Fibroblast of villous mesenchyme (primary cell): ENCODE measurements at places on chromosomes 16 and 17. TPM values are rescaled to one million over a fixed set of nuclear protein-coding genes. Genes with fewer than 3 reads are reported as not detected.

The ABCC12 gene
- under 0.01 TPM in 1 of 2 replicates, not detected in the other for total RNA-seq

GRCh38 chr16:88014954-88015805, 63.9 kb downstream of the BANP start:
- no peak for DNase-seq

DNA sequence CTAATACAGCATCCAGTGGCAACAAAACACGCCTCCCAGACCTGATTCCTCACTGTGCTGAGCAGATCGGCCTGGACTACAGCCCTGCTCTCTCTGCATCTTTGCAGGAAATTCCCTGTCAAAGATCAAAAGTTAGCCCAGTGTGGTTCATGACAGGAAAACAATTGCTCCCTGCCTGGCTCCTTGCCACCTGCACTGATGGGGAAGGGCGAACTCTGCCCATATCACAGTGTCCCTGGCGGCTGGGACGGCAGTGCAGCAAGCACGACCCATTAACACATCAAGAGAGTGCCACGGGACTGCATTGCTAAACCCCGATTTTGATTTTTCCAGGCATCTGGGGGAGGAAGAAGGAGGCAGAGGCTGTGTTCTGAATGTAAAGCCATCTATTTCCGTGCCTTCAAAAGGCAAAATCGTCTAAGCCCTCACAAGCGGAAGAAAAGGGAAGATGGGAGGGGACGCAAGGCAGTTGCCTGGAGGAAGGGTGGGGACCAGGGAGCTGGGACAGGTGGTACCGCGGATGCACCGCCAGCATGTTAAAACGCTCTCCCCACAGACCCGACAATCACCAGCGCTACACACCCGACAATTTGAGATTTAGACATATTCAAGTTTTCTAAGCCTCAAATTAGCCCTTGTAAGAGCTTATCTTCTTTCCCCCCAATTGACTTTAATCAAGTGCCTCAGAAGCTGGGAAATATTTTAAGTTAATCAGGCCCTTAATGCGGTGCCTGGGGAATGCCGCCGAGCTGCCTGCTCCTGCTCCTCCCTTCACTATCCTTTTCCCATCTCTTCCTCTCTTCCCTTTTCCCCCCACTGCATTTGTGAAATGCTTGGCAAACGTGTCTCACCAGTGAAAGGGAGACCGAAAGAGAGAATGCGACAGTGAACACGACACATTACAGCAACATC, 238.8 kb upstream of the CDH5 start:
- DNase-seq = no peak

DNA sequence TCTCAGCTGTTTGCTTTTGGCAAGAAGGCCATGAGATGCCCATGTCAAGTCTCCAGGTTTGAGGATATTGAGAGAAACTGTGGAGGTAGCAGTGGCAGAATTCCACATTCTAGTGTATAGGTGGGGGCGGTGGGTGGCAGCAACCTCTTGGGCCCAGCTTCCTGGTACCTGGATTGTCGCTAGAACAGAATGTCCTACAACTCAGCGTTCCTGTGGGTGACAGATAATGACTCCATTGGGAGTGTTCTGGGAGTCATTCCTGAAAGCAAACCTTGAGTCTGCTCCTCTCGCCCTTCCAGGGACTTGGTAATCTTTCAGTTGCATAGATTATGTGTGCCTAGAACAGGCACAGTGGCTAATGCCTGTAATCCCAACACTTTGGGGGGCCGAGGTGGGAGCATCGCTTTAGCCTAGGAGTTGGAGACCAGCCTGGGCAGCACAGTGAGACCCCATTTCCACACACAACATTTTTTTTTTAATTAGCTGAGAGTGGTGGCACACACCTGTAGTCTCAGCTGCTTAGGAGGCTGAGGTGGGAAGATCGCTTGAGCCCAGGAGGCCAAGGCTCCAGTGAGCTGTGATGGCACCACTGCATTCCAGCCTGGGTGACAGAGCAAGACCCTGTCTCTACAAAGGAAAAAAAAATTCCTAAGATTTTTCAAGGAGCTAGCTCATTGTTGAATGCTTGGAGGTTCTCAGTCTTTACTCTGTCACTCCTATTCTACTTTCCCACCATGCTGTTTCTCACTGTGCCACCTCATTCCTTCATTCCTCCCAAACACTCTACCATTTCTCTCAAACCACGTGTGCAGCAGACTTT, 37.9 kb upstream of the METTL16 start:
- no peak for DNase-seq

DNA sequence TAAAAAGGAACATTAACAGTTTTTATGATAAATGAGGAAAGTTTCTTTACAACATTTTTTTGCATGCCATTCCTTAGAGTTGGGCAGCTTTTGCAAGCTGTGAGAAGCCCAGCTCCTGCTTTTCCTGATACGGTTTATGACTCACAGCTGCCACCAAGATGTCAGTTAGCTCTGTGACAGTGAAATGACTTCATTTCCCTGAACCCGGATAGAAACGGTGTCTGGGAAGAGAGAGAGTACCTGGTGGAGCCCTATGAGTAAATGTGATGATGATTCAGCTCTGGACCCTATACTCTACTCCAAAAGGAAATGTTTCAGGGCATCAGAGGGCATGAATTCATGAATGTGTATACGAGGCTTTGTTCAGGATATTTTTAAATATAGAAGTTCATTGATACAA, 366.3 kb upstream of the HSBP1 start:
- no peak for DNase-seq
